ENCODE measurements at places on chromosomes 11 and 22. TPM values are rescaled to one million over a fixed set of nuclear protein-coding genes. Genes with fewer than 3 reads are reported as not detected.

GRCh38 chr11:96155627-96156378, 187.2 kb downstream of the MAML2 start:
- peak; percentile 91 for DNase-seq

DNA sequence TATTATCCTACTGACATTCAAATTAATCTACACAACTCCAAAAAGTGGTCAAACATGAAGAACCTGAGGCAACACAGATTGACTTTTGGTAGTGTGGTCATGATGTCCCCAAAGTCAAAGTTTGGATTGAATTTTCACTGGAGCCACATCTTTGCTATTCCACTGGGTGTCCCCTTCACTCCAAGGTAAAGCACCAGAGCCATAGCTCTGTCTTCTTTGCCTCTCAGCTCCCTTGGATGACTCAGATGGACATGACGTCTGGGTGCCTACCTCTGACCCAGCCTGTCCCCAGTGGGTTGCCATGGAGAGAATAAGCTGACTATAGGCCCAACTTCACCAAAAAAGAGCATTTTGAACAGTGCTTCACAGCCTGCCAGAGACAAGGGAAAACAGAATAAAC, 57.4 kb upstream of the ARHGAP42 start:
- DNase-seq, result no peak

- no peak for DNase-seq
These were observed 15.7 kb upstream of the KCNJ11 start for GRCh38 chr11:17403980-17404759.

- peak; percentile 3 for DNase-seq
These were observed 2193.4 kb upstream of the RAG2 start for GRCh38 chr11:38791346-38791961.

The MFRP gene
- polyA plus RNA-seq, result not detected

The BARX2 gene
- polyA plus RNA-seq, result not detected

The GAL3ST3 gene
- polyA plus RNA-seq, result not detected
